ENCODE measurements at places on chromosomes 4 and X. TPM values are rescaled to one million over a fixed set of nuclear protein-coding genes. Genes with fewer than 3 reads are reported as not detected.

DNA sequence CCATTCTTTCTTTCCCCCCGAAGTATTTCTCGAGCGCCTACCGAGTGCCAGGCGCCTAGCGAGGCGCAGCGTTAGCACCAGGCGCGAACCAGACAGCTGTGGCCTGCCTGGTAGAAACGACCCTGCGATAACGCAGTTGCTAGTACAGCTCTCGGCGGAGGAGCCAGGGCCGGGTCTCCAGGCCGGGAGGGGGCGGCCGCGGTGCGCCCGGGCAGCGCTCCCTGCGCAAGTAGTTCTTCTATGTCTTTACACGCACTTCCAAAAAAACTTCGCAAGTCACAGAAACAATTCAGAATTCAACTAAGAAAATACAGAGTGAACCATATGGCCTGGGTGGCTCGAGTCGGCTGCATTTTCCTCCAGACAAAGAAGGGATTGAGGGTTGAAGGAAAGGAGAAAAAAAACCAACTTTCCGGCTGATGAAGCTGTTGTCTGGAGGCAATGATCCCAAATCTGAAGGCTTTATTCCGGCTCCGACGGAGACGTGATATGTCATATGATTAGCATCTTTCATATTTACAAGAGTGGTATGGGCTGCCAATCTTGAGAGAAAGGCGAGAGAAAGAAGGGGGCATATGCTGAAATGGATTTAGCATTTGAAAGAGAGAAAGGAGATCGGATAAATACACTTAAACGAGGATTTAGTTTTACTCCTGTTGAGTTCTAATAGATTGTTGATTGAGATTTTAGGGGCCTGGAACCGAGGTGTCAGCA is 7.2 kb upstream of the NEUROG2 start:
- peak; percentile 64 for DNase-seq

NAT8L gene
- 0.01 TPM for polyA plus RNA-seq

DNA sequence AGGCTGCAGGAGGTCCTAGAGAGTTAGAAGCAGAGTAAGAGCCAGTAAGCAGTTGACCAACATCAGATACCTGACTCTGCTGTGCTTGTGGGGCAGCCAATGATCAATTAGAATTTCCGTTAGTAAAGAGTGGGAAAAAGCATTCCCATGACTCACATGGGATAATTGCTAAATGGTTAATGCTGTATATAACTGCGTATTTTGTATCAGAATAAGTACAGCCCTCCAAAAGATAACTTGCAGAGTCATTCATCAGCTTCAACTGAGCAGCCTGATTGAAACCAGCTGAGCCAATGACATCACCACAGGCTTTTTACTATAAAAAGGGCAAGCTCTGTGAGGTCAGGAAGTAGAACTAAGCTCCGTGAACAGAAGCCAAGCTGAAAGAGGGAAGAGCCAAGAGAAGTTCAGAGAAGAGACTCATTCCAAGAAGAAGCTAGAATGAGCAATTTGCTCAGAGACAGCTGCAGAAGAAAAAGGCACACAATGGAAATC is 67.9 kb downstream of the PPP3CA start:
- peak; percentile 98 for DNase-seq

DNA sequence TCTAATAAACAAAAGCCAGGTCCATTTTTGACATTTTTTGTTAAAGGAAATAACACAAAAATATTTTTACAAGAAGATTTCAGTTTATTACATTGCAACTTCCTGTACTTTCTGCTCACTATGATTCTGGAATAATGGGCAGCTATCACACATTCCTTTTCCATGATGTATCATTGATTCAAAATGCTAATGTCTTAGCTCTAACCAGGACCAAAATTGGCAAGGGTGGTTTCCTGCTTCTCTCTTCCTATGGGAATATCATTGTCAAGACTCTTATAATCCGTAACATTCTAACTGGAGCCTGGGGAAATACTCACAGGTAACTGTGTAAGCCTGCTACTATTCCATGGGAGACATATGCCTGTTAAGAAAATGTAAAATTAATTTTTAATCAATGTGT is 218.6 kb downstream of the DCAF12L2 start:
- DNase-seq: no peak

C4orf50 gene
- not detected for polyA plus RNA-seq

DNA sequence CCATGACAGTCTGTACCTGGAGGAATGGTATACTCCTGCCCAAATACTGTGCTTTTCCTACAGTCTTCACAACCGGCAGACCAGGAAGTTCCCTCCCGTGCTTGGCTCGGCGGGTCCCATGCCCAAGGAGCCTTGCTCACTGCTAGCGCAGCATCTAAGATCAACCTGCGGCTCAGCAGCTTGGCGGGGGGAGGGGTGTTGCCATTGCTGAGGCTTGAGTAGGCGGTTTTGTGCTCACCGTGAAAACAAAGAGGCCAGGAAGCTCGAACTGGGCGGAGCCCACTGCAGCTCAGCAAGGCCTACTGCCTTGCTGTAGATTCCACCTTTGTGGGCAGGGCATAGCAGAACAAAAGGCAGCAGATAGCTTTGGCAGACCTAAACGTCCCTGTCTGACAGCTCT is 152.7 kb downstream of the TEX11 start:
- no peak for DNase-seq

DNA sequence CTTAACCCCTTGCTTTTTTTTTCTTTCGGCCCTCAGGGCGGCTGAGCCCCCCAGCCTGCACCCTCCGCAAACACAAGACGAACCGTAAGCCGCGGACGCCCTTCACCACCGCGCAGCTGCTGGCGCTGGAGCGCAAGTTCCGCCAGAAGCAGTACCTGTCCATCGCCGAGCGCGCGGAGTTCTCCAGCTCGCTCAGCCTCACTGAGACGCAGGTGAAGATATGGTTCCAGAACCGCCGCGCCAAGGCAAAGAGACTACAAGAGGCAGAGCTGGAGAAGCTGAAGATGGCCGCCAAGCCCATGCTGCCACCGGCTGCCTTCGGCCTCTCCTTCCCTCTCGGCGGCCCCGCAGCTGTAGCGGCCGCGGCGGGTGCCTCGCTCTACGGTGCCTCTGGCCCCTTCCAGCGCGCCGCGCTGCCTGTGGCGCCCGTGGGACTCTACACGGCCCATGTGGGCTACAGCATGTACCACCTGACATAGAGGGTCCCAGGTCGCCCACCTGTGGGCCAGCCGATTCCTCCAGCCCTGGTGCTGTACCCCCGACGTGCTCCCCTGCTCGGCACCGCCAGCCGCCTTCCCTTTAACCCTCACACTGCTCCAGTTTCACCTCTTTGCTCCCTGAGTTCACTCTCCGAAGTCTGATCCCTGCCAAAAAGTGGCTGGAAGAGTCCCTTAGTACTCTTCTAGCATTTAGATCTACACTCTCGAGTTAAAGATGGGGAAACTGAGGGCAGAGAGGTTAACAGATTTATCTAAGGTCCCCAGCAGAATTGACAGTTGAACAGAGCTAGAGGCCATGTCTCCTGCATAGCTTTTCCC is 3.4 kb downstream of the MSX1 start:
- no peak for DNase-seq

DNA sequence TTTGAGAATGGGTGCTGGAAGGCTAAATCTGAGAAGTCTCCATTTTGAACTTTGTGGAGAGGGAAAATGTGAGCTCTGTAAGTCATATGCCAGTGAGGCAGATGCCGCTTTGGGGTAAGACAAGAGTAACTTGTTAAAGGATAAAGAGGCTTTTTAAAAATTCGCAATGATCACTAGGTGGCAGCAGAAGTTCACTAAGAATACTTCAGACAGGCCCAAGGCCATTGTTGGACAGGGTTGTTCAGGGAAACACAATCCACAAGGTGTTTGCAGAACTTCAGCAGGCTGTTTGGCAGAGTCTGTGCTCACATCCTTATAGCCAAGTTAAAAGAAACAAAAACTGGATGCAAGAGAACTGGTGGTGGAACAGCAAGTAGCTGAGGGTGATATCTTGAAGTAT is 13.7 kb upstream of the PIGA start:
- peak; percentile 78 for DNase-seq

DNA sequence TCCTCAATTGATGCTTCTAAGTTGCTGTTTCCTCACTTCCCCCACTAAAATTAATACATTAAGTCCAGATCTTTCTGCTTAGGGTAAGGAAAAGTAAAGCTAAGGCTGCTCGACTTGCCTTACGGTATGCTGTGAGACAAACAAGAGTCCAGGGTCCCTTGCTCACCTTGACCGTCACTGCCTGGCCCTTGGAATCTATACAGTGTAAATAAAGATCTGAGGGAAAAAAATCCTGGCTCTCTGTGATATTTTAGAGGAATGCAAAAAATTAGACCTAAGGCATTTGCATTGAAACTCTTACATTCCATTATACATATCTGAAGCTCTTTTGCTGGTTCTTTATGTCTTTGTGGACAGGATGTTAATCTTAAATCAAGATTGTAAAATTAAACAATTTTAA is 129.6 kb upstream of the HCCS start:
- DNase-seq: no peak
